ENCODE measurements at places on chromosomes 12 and 14.

DNA sequence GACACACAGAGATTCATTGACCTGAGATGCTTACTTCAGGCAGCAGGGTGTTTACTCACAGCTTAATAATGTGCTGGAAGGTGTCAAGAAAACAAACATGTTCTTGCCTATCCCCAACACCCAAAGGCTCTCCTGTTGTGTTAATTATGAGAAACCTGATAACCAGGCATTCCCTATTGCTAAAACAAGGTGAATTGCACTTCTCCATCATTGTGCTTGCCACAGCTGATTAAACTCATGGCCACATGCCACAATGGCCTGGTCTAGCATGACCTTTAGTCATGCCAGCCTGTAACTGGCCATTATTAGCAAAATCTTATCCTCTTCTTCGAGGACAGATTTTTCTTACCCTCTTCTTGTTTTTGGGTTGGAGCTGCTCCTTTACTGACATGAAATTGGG, 21.4 kb downstream of the SMOC1 start:
- DNase-seq, result no peak

- no peak for DNase-seq
These were observed 89.8 kb downstream of the KIF26A start for GRCh38 chr14:104228221-104228620.

GRCh38 chr14:97270308-97270707, 473.1 kb downstream of the VRK1 start:
- DNase-seq, result no peak

- DNase-seq, result no peak
These were observed 20.7 kb downstream of the VTI1B start for GRCh38 chr14:67653651-67654280.

- no peak for DNase-seq
These were observed 225.0 kb upstream of the G2E3 start for GRCh38 chr14:30333934-30334333.
